Aorta (tissue), 5 donors: ENCODE measurements at places on chromosomes 2 and 18. TPM values are rescaled to one million over a fixed set of nuclear protein-coding genes. Genes with fewer than 3 reads are reported as not detected.

The SPATA3 gene
- not detected for polyA plus RNA-seq

The STK36 gene
- 46.4 TPM for polyA plus RNA-seq

The EFHD1 gene
- polyA plus RNA-seq, result 135 TPM

The NIF3L1 gene
- 18.2 TPM for polyA plus RNA-seq

The LAMA1 gene
- polyA plus RNA-seq, result 0.41 TPM

The RAB6C gene
- not detected for polyA plus RNA-seq

The TEKT4 gene
- polyA plus RNA-seq, result not detected

The CCDC141 gene
- 0.13 TPM for polyA plus RNA-seq

The CCL20 gene
- polyA plus RNA-seq, result 5.5 TPM

The PRKRA gene
- 56.1 TPM for polyA plus RNA-seq
